ENCODE measurements at places on chromosomes 4 and X.

DNA sequence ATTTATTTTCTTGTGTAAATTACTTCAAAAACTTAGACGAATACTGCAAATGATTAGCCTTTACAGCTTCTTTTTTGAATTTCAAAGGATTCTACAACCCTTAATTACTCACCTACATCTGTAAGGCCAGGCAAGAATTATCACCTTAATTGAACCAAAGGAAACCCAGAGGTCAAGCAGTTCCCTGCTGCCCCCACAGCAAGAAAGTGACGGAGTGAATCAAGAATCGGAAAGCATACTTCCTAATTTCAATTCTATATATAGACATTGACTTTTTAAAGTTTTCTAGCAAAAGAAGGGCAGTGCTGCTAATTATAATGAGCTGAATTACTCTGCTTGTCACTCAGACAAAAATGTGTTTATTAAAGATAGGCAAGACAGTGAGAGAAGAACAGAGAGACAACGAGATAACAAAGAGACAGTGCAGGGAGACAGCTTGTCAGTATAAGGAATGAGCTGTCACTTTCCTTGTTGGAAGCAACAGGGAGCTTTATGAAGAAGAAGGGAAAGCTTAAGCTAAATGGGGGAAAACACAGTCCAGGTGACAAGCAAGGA lies 47.5 kb upstream of the SPANXN4 start:
- DNase-seq, result no peak

GRCh38 chrX:131783555-131784308 lies 239.4 kb upstream of the STK26 start:
- no peak for DNase-seq

- DNase-seq, result no peak
These were observed 175.4 kb downstream of the TBCK start for GRCh38 chr4:106140601-106141000.

DNA sequence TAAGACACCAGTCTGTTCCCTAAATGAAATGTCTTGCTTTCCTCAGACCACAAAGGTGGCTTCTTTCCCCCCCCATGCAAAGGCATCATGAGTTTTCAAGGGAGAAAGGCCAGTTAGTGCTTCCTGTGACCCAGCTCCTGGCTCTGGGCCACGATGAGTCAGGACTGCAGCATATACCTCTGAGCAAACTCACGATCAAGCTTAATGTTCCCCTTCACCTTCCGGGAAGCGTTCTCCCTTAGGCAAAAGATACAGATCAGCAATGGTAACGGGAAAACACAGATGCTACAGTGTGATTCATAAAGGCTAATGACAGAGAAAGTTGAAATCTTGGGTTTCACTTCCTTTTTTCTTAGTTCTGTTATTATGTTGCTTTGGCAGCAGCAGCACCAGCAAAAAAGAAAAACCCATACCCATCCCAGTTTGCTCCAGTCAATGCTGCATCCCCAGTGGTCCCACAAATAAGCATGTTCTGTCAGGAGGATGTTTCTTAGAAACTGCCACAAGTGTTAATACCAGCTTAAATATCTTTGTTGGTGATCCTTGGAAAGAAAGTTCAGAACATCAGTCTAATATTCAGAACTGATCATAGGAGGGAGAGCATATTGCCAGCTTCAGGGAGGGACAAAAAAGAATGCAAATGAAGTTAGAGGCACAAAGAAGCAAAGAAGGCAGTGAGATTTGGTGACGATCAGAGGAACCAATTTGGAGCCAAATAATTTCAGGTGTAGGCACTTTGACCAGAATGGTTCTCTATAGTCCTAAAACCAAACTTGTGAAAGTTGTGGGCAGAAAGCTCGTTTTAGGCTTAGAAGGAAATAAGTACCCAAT lies 41.2 kb downstream of the LONRF3 start:
- DNase-seq, result peak; percentile 33

DNA sequence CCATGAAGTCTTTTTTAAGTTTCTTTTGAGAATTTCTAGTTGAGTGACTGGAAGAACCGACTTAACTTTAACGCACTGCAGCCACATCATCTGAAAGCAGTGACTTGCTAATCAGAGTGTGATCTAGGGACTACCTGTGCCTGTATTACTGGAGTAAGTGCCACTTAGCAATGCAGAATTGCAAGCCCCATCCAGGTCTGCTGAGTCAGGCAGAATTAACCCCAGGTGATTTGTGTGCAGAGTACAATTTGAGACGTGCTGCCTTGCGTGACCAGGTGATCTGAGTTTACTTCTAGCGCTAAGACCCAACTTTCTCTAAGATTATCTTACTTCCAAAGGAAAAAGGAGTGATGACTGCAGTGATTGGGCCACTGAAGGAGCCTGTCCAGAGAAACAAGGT lies 85.3 kb downstream of the CLCN4 start:
- no peak for DNase-seq

GRCh38 chr4:15501941-15502340 lies 32.3 kb downstream of the CC2D2A start:
- no peak for DNase-seq

DNA sequence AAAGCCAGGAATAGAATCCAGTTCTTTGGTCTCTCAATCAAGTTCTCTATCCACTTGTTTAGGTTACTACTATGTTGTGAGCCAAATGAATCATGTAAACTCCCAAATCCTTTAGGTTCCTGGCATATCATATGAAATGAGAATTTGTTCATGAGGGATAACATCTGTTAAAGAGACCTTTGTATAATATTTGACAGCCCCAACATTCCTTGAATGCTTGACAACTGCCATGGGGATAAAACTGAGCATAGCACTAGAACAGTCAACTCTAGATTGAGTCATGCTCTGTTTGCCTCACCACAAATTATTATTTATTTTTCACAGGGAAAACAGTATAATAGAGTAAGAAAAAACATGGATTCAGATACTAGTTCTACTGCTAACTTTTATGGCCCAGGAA lies 93.3 kb downstream of the NAA11 start:
- no peak for DNase-seq

- DNase-seq, result no peak
These were observed 211.5 kb downstream of the DHX15 start for GRCh38 chr4:24372881-24373280.

GRCh38 chr4:156672492-156673305 lies 298.9 kb downstream of the PDGFC start:
- no peak for DNase-seq

GRCh38 chr4:140818433-140818832 lies 62.2 kb upstream of the TBC1D9 start:
- DNase-seq, result no peak

DNA sequence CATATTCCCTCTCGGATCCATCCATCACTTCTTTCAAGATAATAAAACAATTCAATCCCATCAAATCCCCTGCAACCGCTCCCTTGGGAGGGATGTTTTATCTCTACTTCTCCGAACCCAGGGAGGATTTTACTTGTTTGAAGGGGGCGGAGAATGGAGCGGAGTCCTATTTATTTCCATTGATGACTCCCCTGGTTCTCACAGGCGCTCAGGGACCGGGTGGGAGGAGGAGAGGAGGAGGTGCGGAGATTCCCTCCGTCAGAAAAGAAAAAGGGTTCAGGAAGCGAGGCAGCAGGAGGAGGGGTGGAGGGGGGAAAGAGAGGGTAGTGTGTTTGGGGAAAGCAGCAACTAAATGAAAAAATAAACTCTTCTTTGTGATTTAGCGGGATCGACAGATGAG lies 2.1 kb downstream of the NDNF start:
- no peak for DNase-seq

GRCh38 chr4:152063621-152064240 lies 302.9 kb upstream of the GATB start:
- no peak for DNase-seq

GRCh38 chrX:109347632-109348031 lies 134.3 kb downstream of the GUCY2F start:
- DNase-seq, result no peak

DNA sequence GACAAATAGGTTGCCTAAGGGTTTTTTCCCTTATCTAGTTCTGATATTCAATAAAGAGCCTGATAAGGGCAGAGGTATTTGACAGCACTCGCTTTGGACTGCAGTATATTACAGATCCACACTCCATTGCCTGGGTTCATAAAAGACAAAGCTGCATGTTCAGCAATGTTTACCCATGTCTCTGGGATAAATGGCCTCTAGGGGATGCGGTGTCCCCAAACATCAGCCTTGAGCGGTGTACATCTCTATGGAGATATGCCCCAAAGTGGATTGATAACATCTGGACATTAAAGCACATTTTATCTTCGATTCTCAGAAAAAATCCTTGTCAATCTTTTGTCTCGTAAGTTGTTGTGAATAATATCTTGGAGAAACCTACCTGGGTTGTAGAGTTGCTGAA lies 660.8 kb upstream of the AADAT start:
- DNase-seq, result no peak
